ENCODE measurements at places on chromosomes 4 and X. TPM values are rescaled to one million over a fixed set of nuclear protein-coding genes. Genes with fewer than 3 reads are reported as not detected.

Gene STOX2
- 1.6 TPM for total RNA-seq

Gene ZNF630
- total RNA-seq: 0.65 TPM

Gene CT45A2
- not detected for total RNA-seq

Gene SLC34A2
- under 0.01 TPM for total RNA-seq

Gene HPGDS
- total RNA-seq: not detected

Gene ODAPH
- total RNA-seq: not detected

Gene CXXC4
- total RNA-seq: under 0.01 TPM

Gene ZNF674
- total RNA-seq: 2.3 TPM

Gene TCP11X2
- not detected for total RNA-seq

Gene P2RY8
- total RNA-seq: 0.38 TPM

Gene SPATA4
- not detected for total RNA-seq

Gene VCX
- total RNA-seq: not detected

Gene TMSB15C
- 2.8 TPM for total RNA-seq

Gene CXCL10
- total RNA-seq: 5.5 TPM

Gene MPC1L
- not detected for total RNA-seq

Gene KLHL15
- 7.7 TPM for total RNA-seq

Gene SOD3
- total RNA-seq: 0.31 TPM

Gene PGAM4
- total RNA-seq: not detected

Gene CHRNA9
- not detected for total RNA-seq

Gene HEPH
- total RNA-seq: 0.16 TPM

Gene TBX22
- not detected for total RNA-seq

Gene FATE1
- not detected for total RNA-seq

Gene MSX1
- total RNA-seq: 7.9 TPM

Gene NSUN7
- total RNA-seq: under 0.01 TPM

Gene RXFP1
- not detected for total RNA-seq

Gene CENPI
- total RNA-seq: 15.7 TPM

Gene MAPK10
- under 0.01 TPM for total RNA-seq

Gene HPGD
- total RNA-seq: not detected

Gene HERC5
- 4.0 TPM for total RNA-seq

Gene CT83
- not detected for total RNA-seq

Gene PABPC4L
- 1.4 TPM for total RNA-seq

Gene CTAG1B
- not detected for total RNA-seq

Gene GAGE2A
- total RNA-seq: not detected

Gene SEPTIN6
- total RNA-seq: 7.1 TPM

Gene ZXDA
- 18.3 TPM for total RNA-seq

Gene NDP
- not detected for total RNA-seq

Gene HSFX2
- 0.16 TPM for total RNA-seq

Gene XPNPEP2
- total RNA-seq: not detected

Gene ETDB
- not detected for total RNA-seq

Gene RAB33A
- total RNA-seq: 0.19 TPM

Gene SPANXN4
- total RNA-seq: not detected

Gene CTAG1A
- total RNA-seq: not detected

Gene PPBP
- not detected for total RNA-seq

Gene FAT1
- 9.1 TPM for total RNA-seq

Gene SLC6A8
- total RNA-seq: 5.5 TPM

Gene AREG
- 0.32 TPM for total RNA-seq

Gene CXCL13
- not detected for total RNA-seq

Gene RBM47
- total RNA-seq: not detected

Gene MAGEB10
- total RNA-seq: not detected

Gene CENPC
- 12.3 TPM for total RNA-seq
